ENCODE measurements at places on chromosomes 4 and X.

- no peak for DNase-seq
These were observed 18.0 kb upstream of the STAG2 start for GRCh38 chrX:123943488-123943887.

DNA sequence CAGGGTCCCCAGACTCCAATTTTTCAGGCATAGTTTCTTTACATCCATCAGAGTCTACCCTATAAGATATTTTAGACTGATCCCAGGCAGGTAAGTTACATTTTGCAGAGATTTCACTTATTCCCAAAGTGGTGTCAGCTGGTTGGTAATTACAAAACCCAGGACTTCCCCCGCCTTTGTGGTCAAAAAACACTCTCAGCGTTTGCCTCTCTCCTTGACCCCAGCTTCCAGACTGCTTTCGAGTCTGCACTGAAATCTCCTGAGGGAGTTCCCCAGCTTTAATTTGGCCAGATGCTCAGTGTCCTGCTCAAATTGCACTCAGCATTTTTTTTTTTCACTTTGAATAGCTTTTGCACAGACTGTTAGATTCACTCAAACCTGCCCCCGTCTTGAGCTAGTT lies 11.2 kb upstream of the AMOT start:
- DNase-seq: no peak

DNA sequence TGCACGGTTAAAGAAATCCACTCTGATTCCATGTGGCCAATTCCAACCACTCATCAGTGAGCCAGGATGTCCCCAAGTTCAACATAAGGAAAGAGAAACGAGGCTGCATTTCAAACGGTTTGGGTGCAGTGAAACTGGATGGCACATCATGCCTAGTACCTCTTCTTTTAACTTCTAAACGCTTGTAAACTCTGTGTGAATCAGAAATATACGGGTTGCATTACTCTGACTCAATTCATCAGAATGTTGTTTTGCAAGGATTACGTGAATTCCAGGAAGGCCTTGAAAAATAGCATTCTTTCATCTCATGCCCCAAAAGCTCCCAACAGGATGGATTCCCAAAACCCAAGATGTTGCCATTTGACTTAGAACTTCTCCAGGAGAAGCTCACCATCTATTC lies 270.4 kb downstream of the LDB2 start:
- no peak for DNase-seq

DNA sequence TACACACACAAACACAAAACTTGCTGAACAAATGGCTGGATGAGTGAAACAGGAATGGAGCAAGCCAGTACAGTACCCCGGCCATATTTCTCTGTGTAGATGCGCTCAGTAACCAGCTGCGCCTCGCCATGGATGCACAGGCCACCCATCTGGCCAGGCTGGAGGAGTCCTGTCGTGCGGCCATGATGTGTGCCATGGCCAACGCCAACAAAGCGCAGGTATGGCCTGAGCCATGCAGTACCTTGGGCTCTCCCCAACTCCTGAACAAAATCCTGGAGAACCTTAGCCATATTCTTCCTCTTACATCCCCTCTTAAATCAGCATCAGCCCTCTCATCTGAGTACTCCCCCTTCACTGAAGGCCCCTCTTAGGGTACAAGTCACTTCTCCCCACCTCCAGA lies 4.4 kb downstream of the HSD17B10 start:
- DNase-seq: no peak

DNA sequence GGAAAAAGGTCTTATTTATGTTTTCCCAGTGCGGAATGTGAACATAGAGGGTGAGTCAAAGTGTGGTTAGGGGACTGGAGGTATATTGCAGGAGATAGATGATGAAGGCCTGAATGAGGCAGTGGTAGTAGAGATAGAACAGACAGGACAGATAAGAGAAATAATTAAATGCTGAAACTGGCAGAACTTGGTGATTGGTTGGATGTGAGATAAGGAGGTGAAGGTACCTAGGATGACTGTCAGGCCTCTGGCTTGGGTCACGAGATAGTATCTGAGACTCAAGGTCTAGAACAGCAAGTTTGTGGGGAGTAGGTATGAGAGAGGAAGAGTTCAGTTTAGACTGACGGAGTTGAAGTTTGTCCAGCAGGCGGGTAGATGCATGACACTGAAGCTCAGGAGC lies 3.5 kb downstream of the MND1 start:
- no peak for DNase-seq

- DNase-seq: no peak
These were observed 7.6 kb downstream of the SLC25A14 start for GRCh38 chrX:130347321-130347720.

- no peak for DNase-seq
These were observed 217.5 kb downstream of the VEGFC start for GRCh38 chr4:176575141-176575730.

GRCh38 chr4:169902658-169903345 lies 123.4 kb downstream of the MFAP3L start:
- no peak for DNase-seq

DNA sequence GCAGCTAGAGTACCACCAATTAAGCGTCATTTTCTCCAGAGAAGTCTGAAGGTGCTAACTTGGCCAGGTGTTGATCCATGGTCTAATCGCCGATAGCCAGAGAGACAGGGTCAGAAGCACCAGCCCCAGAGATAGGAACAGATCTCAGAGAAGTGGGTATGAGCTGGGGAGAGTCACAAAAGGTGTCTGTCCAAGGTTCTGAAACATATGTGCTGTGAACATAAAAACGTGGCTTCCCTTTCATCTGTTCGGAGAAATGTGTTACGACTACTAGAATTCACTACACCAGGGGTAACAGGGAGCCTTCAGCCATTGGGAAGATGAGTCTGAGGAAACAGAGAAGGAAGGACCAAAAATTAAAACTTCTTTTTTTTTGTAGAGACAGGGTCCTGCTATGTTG lies 91.3 kb downstream of the FBXL5 start:
- DNase-seq: no peak

GRCh38 chrX:45668686-45669443 lies 468.2 kb upstream of the DIPK2B start:
- no peak for DNase-seq

DNA sequence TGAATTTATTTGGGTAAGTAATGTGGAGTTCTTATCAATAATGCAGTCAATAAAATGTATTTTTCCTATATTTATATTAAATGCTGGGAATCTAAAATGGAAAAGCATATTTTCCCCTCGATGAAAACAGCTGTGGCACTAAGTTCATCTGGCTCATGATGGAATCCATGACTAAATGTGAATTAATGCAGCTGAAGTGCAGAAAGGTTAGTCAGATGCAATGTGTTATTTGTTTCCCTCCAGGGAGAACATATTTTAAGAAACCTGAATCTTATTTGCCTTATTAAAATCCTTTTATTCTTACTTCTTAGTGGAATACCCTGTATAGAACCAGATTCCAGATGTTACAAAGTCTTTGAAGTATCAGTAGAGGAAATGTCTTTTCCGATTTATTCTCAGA lies 247.9 kb downstream of the ARHGAP24 start:
- DNase-seq: no peak

DNA sequence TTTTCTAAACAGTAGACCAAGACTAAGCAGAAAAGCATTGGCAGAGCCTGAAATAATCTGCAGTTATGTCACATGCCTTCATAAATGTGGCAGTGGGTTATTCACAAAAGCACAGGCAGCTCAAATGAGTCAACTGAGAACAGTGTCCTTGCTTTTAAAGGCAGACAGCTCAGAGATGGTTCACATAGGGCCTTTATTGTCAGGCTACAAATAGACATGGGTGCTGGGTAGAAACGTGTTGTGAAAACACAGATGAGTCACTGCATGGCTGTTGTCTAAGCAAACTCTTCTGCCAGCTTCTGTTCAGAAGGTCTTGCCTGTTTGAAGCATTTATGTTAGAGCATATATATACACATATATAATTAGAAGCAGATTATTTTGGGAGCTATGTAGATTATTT lies 118.0 kb downstream of the SLC4A4 start:
- no peak for DNase-seq

- no peak for DNase-seq
These were observed 192.8 kb downstream of the SPOCK3 start for GRCh38 chr4:167041524-167041923.

DNA sequence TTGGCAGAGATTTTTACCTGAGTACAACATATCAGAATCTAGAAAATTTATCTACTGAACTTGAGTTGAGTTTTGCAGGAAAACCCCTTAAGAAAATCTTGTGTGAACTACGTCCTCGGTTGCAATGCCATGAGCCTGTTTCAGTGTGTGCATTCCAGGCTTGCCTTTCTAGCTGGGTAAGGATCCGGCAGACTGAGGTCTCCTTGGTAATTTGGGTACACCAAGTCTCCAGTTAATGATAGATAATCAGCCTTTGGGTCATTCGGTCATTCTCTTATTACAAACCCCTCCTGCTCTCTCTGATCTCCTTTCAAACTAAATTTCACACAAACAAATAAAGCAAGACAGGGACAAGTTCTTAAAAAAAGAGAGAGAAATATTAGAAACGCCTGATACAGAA lies 5.9 kb upstream of the HAND2 start:
- DNase-seq: no peak

DNA sequence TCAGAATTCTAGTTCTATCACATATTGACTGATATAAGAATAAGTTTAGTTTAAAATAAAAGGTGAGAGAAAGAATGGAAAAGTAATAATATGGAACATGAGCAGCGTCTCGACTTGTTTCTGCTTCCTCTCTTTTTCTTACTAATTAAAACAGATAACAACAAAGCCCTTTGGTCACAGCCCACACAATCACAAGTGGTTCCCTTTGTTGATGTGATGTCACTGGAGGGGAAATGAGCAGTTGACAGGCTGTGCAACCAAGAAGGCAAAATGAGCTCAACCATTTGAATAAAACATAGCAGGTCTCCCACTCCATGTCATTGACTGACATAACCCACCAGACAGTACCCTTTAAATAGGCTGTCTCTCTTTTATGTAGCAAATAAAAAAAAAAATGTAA lies 342.5 kb upstream of the MAGEB2 start:
- DNase-seq: no peak

- DNase-seq: no peak
These were observed 124.6 kb upstream of the ANXA3 start for GRCh38 chr4:78426972-78427371.

- no peak for DNase-seq
These were observed 20.0 kb downstream of the RHOH start for GRCh38 chr4:40216622-40217366.

DNA sequence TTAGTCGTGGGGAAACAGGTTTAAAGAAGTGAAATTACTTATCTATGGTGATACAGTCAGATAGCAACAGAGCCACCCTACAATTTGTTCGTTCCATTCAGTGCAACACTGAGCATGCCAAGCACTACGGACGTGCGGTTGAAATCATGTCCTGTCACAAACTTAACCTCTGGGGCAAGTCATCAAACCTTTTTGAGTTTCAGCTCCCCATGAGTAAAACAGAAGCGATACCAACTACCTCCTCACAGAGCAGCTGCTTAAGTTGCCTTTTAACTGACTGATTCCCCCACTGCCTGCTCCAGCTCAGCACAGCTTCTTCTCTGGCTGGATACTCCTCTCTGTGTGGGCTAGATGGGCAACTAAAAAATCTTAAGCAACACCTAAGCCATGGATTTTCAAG lies 36.0 kb downstream of the LHFPL1 start:
- DNase-seq: no peak

GRCh38 chr4:174086829-174087799 lies 196.4 kb downstream of the FBXO8 start:
- no peak for DNase-seq

- DNase-seq: no peak
These were observed 81.7 kb downstream of the ZC4H2 start for GRCh38 chrX:64894454-64895038.

- DNase-seq: no peak
These were observed 282.6 kb downstream of the ADGRA3 start for GRCh38 chr4:22233230-22233629.

GRCh38 chrX:101260435-101260834 lies 30.7 kb downstream of the TAF7L start:
- no peak for DNase-seq

- DNase-seq: no peak
These were observed 350.0 kb downstream of the CAMK2D start for GRCh38 chr4:113411496-113411938.
